ENCODE measurements at places on chromosomes 11 and 22.

DNA sequence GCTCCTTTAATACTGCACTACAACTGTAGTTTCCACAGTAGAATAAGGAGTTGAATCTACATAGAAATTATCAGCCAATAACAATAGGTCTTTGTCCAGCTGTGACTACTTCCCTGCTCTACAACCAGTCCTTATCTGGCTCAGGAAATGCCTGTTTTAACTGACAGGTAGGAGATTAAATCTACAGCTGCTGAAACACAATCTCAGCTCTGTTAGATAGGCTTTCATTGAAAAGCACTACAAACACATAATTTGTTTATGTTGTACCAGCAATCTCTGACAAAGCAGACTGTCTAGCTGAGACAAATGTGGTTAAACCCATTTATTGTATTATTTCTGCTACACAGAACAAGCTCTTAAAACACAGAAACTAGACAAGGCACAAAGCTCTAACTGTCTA lies 230.0 kb downstream of the SOX6 start:
- no peak for DNase-seq

DNA sequence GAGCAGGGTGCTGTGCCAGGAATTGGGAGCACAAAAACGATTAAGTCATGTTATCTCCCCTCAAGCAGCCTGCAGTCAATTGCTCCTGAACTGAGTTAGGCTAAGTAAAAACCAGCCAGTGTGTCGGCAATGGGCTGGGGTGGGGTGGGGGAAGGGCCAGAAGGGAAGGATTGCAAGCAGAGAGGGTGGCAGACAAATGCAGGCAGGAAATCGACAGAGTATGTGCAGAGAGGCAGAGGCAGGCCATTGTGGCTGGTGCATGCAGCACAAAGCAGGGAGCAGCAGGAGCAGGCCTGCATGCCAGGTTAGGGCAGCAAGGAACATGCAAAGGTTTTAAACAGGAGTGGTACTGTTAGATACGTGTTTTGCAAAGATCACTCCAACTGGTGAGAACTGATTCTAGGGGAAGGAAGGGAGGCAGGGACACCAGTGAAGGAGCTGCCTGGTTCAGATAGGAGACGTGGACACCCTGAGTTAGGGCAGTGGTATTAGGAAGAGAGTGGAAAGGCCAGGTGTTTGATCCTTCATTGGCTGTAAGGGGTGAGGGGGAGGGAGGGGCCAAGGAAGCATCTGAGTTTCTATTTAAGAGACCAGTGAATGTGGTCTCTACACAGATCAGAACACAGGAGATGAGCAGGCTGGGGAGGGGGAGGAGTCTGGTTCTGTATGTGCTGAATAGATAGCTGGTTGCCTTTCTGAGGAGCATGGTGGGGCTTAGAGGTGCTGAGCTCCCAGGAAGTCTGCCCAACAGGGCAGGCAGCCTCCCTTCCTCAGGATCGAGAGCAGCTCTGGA lies 70.8 kb upstream of the PHOX2A start:
- DNase-seq = no peak

- no peak for DNase-seq
Measured at GRCh38 chr22:42881982-42882656, 25.0 kb upstream of the ARFGAP3 start.

- no peak for DNase-seq
Measured at GRCh38 chr11:66239998-66240780, 28.2 kb upstream of the RAB1B start.

DNA sequence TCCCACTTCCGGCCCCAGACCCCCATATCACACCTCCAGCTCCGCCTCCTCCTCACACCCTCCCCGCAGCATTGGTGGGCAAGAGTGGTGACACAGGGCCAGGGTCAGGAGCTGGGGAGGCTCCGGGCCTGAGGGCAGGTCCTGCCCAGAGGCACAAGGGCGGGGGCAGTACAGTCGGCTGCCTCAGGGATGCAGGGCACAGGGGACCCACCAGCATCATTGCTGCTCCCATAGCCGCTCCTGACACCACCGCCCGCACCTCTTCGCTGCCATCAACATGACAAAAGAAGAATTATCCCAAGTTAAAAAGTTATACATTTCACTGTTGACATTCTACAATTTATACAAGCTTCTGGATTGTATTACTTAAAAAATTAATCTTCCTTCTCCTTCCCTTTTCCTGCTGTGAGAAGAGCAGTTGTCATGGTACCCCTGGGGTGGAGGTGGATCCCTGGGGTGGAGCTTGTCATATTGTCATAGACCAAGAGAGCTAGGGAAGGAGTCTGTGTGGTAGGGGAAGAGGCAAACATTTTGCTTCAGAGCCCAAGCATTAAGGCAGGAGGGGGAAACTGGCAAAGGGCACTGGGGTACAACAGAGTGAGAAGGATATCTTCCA lies 4.1 kb downstream of the SBF2 start:
- no peak for DNase-seq

- no peak for DNase-seq
Measured at GRCh38 chr11:80778941-80779340, 1338.1 kb upstream of the TENM4 start.

Data from left ventricle myocardium inferior (tissue), 1 donor.